CD8-positive, alpha-beta memory T cell (primary cell): ENCODE measurements at places on chromosomes 2 and 18. TPM values are rescaled to one million over a fixed set of nuclear protein-coding genes. Genes with fewer than 3 reads are reported as not detected.

Gene EVX2
- total RNA-seq, result not detected

DNA sequence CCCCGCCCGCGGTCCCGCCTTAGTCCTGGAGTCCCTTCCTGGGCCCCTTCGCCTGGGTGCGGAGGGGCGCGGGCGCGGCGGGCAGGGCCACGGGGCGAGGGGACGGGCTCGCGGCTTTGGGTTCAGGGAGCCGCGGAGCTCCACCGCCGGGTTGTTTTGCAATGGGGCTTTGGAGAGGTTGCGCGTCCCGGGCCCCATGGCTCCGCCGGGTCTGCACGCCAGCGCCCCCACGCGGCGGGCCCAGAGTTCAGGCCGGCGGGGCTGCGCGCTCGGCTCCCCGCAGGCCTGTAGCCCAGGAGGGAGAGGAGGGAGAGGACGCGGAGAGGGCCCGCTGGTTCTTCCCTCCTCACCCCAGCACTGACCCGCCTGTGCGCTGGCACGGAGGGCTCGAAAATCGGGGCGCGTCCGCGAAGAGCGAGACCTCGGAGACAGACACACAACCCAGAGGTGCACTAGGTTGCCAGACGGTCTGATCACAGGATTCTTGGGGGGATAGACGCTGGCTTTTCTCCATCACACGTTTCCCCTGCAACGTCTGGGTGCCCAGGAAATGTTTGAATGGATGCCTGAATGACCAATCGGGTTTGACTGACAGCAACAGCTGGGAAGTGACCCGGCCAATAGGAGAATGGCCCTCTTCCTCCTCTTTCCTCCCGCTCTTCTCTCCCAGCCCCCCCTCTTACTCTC, 4.9 kb upstream of the SIX2 start:
- H3K4me1 ChIP-seq, result no peaks in the 10 kb centered on the region
- no peak for DNase-seq
- no peaks in the 10 kb centered on the region for H3K36me3 ChIP-seq
- no peak overlapping the region for H3K4me3 ChIP-seq

GRCh38 chr2:214484239-214484638, 73.4 kb downstream of the VWC2L start:
- no peak overlapping the region for H3K4me3 ChIP-seq
- DNase-seq, result no peak
- H3K4me1 ChIP-seq, result no peaks in the 10 kb centered on the region
- no peaks in the 10 kb centered on the region for H3K36me3 ChIP-seq

- no peak for DNase-seq
- no peaks in the 10 kb centered on the region for H3K27me3 ChIP-seq
- no peaks in the 10 kb centered on the region for H3K4me1 ChIP-seq
Measured at GRCh38 chr2:208049006-208049405, 23.7 kb upstream of the PLEKHM3 start.

Gene ZBTB7C
- 0.13 TPM for total RNA-seq

Gene TTC32
- 14.1 TPM for total RNA-seq

DNA sequence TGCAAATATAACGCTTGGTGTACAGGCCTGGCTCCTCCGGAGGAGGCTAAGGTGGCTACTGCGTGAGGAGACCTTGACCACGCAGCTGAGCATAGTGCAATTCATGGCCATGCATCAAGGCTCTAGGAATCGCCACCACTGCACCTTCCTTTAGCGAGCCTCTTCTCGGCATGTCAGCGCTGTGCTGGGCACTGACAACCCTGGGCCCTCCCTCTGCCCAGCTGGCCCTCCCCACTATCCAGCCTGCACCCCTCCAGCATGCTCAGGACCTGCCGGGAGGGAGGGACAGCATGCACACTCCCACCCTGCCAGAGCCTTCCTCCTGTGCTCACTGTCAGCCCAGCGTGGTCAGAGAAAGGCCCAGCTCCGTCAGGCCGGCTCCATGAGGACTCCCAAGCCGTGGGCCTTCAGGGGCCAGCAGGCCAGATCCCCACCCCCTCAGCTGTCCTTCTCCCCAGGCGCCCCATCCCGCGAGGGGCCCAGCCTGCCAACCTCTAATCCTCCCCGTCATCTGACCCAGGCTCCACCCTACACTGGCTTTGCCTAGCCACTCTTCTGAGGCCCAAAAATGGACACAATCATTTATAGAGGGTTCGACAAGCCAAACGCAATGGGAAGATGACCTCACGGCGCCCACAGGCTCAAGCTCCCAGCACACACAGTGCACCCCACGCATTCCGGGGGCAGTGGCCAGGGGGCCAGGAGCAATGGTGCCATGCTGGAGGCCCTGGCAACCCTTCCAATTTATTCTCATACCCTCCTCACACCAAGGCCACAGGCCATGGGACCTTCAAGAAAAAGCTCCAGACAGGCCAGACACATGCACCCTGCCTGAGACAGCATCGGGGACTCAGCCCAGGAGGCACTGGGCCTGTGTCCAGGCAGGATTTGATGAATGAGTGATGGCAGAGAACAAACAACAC, 3.5 kb downstream of the BIN1 start:
- H3K27me3 ChIP-seq, result no peaks in the 10 kb centered on the region
- no peak overlapping the region for H3K27ac ChIP-seq
- DNase-seq, result no peak
- peaks cover 13% of the 10 kb centered on the region for H3K4me1 ChIP-seq

Gene ANKMY1
- 22.4 TPM for total RNA-seq

GRCh38 chr2:96763511-96764252, 3.0 kb downstream of the CNNM4 start:
- no peak overlapping the region for H3K27ac ChIP-seq
- peaks cover 53% of the 10 kb centered on the region for H3K4me1 ChIP-seq
- no peaks in the 10 kb centered on the region for H3K36me3 ChIP-seq
- DNase-seq, result no peak
- H3K27me3 ChIP-seq, result no peaks in the 10 kb centered on the region

GRCh38 chr2:200305797-200306195, 697 bp upstream of the SPATS2L start:
- peaks cover 5% of the 10 kb centered on the region for H3K4me1 ChIP-seq
- H3K36me3 ChIP-seq, result no peaks in the 10 kb centered on the region
- H3K27ac ChIP-seq, result peak overlapping the region; percentile 33
- peak overlapping the region; percentile 53 for H3K4me3 ChIP-seq

Gene SERPINB13
- not detected for total RNA-seq

Gene TMEM200C
- total RNA-seq, result not detected

Gene MDH1B
- total RNA-seq, result 1.2 TPM

GRCh38 chr18:76306685-76307292, 188.3 kb downstream of the ZNF516 start:
- no peak for DNase-seq

Gene FBXO15
- total RNA-seq, result 0.77 TPM

DNA sequence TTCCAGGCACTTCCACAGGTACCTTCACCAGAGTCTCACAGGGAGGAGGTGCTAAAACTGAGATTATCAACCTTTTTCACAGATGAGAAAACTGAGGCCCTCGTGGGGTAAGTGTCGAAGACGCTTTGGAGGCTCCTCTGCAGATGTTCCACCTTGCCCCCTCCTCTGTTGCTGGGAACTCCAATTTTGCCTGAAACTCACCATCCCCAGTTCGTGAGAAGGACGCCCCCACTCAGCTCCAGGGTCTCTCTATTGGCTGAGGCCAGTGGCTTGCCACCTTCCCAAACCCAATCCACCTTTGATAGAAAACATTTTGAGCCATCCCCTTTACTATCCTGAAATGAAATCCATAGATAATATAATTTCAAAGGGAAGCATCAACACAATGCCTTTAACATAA, 109.1 kb downstream of the CYP26B1 start:
- no peaks in the 10 kb centered on the region for H3K36me3 ChIP-seq
- DNase-seq, result no peak
- no peak overlapping the region for H3K4me3 ChIP-seq
- no peak overlapping the region for H3K27ac ChIP-seq

Gene REG1B
- not detected for total RNA-seq

GRCh38 chr2:167986223-167986622, 261.2 kb downstream of the STK39 start:
- no peak overlapping the region for H3K27ac ChIP-seq
- no peak for DNase-seq
- no peak overlapping the region for H3K4me3 ChIP-seq
- H3K27me3 ChIP-seq, result no peaks in the 10 kb centered on the region
